ENCODE measurements at places on chromosomes 11 and 22. TPM values are rescaled to one million over a fixed set of nuclear protein-coding genes. Genes with fewer than 3 reads are reported as not detected.
A peak's percentile ranks its signal among the peaks of the same experiment; 100 is the strongest.

MIF gene
- 354 TPM for total RNA-seq

CADM1 gene
- total RNA-seq: 19.6 TPM

TTC36 gene
- total RNA-seq: 0.86 TPM

CDC42BPG gene
- total RNA-seq: 0.68 TPM

GRM5 gene
- not detected for total RNA-seq

MAP6 gene
- total RNA-seq: 3.0 TPM

PRG3 gene
- not detected for total RNA-seq

IL10RA gene
- total RNA-seq: not detected

SOX10 gene
- total RNA-seq: not detected

MMP13 gene
- total RNA-seq: 0.21 TPM

DNA sequence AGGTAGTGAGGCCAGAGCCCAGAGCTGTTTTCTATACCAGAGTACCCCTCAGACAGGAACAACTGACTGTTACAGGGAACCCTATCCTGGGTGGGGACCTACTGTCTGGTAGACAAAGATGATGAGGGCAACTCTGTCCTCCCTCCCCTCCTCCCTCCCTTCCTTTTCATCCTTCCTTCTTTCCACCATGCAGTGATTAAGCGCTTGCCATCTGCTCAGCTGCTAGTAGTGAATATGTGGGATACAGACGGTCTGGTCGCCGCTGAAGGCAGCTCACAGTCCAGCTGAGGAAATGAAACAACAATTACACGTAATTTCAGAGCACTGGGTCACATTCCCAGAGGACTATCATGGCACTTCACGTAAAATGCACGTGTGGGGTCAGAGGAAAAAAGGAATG is 597.1 kb downstream of the BUD13 start:
- H3K36me3 ChIP-seq: no peaks in the 10 kb centered on the region
- peaks cover 17% of the 10 kb centered on the region for H3K27me3 ChIP-seq
- H3K4me3 ChIP-seq: no peak overlapping the region
- peak; percentile 6 for DNase-seq
- H3K4me1 ChIP-seq: no peaks in the 10 kb centered on the region
- no peak overlapping the region for H3K27ac ChIP-seq

DNA sequence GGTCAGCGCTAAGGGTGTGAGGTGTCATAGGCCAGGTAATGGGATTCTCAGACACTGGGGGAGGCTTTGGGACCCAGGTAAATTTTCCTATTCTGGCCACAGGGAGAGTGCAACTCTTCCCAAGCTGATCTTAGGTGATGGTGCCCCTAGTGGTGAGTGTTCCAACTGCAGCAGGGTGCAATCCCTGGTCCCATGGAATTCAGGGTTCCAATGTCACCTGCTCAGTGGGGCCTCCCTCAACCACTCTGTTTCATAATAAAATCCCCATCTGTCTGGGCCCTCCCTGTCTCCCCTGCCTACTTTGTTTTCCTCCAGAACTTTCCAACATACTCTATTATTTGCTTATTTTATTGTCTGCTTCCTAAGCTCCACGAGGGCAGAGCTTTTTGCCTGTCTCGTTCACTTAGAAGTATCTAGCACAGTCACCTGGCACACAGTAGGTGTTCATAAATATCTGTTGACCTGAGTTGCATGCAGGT is 2.9 kb upstream of the SGSM1 start:
- H3K4me1 ChIP-seq: no peaks in the 10 kb centered on the region
- DNase-seq: no peak
- H3K4me3 ChIP-seq: no peak overlapping the region
- H3K27me3 ChIP-seq: peaks cover 20% of the 10 kb centered on the region
- no peaks in the 10 kb centered on the region for H3K36me3 ChIP-seq

- H3K4me3 ChIP-seq: no peak overlapping the region
- H3K36me3 ChIP-seq: no peaks in the 10 kb centered on the region
These were observed 18.9 kb upstream of the CARD18 start for GRCh38 chr11:105158436-105158835.

DNA sequence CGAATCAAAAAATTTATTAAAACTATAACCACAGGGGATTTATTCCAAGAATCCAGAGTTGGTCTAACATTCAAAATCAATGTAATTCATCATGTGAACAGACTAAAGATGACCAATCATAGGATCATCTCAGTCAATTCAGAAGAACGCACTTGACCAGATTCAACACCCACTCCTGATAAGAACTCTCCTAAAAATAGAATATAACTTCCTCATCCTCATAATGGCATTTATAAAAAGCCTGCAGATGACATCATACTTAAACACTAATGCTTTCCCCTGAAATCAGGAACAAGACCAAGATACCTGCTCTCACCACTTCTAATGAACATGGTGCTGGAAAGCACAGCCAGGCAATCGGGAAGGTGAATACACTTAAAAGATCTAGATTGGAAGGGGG is 10.5 kb upstream of the MUC2 start:
- H3K4me3 ChIP-seq: no peak overlapping the region
- H3K27ac ChIP-seq: no peak overlapping the region
- no peaks in the 10 kb centered on the region for H3K36me3 ChIP-seq
- DNase-seq: no peak

DNA sequence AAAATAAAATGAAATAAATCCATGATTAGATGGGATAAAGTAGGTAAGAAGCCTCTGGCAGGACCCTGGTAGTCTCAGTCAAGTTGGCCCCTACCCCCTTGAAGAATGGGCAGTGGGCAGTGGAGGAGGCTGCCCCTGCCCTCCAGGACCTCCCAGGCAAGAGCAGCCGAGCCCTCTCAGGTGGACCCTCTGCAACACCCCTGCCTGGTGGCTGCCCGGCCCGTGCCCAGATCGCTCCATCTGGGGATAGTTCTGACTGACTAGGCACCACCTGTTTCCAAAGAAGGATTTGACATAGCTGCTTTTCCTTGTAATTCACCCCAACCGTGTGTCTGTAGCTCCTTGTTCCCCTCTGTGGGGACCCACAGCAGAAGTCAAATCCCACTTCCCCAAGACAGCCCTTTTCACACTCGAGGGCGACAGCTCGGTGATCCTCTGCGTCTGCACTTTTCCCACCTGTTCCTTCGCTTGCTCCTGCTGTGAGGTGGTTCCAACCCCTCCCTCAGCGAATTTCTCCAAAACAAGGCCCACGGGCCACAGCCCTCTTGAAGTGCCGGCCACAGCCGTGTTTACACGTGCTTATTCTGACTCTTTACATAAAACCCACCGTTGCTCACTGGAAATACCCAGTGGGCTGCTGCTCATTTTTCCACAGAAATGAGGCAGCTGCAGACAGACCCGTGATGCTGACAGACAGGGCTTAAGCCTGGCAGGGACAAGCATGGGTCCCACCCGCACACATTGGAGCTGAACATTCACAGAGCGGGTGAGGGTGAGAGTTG is 5.5 kb upstream of the TMPRSS13 start:
- peaks cover 28% of the 10 kb centered on the region for H3K27me3 ChIP-seq
- no peak for DNase-seq
- H3K4me1 ChIP-seq: no peaks in the 10 kb centered on the region
- no peak overlapping the region for H3K27ac ChIP-seq
- no peaks in the 10 kb centered on the region for H3K36me3 ChIP-seq

DNA sequence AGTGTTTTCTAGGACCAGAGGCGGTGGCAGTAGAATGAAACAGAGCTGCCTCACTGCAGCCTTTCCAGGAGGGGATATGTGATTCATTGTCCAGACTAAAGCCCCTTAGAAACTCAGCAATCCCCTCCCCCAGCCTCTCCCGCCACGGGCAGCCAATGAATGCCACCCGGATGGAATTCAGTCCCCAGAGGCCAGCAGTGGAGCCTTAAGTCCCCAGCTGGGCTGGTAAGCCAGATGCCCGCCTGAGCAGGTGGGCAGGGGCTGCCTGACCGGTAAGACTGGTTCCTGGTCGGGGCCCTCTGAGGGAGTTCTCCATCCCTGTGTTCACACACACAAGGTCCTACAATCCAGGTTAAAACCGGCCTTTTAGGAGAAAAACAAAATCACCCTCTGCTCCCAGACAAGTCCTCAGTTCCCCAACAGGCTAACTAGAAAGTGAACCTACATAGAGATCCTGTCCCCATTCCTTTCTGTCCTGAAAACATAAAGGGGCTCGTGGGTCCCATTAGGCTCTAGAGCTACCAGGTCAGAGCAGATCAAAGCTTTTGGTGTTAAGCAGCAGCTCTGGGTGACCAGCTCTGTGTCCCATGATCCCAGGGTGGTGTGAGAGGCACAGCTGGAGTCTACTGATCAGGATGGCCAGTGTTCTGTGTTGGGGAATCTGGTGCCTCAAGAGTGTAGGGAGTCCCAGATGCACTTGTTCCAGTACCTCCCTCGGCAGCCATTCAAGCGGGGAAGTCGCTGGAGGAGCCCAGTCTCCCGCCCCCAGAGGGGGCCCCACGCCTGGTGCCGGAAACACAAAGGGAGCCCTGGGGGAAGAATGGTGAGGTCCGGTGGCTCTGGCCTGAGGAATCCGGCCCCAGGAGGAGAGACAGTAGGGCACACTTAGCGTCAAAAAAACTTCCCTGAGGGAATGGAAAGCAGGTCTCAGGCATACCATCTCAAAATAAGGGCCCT is 2.6 kb downstream of the PATZ1 start:
- H3K4me3 ChIP-seq: peak overlapping the region; percentile 74
- peaks cover 19% of the 10 kb centered on the region for H3K36me3 ChIP-seq
- H3K4me1 ChIP-seq: peaks cover 51% of the 10 kb centered on the region
- H3K27me3 ChIP-seq: no peaks in the 10 kb centered on the region

DNA sequence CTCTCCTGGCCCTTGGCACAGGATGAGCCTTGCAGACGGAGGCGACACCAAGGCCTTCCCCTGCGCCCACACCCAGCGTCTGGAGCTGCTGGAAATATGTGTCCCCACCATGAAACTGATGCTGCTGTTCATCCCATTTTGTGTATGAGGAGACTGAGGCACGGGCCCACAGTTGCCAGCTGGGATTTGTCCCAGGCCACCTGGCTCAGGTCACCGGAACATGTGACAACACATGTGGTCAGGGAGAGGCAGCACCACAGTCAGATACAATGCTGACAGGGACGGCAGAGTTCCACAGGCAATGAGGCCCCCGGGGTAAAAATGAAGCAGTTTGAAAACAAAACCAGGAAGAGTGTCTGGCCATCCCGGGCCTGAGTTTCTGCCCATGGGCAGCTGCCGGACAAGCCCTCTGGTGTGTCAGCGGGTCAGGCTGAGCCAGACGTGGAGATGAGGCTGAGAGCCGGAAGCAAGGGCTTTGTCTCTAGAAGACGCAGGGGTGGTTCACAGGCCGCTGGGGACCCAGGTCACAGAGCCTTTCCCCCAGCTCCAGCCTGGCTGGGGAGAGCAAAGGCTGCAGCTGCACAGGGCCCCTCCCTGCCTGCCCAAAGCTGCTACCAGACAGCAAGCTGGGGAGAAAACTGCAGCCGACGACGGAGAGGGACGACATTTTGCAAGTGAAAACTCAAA is 80.7 kb downstream of the CDKN1C start:
- H3K27me3 ChIP-seq: peaks cover 28% of the 10 kb centered on the region
- H3K4me1 ChIP-seq: peaks cover 6% of the 10 kb centered on the region
- no peak overlapping the region for H3K4me3 ChIP-seq
- H3K27ac ChIP-seq: peak overlapping the region; percentile 44

- no peaks in the 10 kb centered on the region for H3K27me3 ChIP-seq
- H3K4me1 ChIP-seq: peaks cover 6% of the 10 kb centered on the region
- H3K4me3 ChIP-seq: no peak overlapping the region
- DNase-seq: no peak
- H3K27ac ChIP-seq: no peak overlapping the region
- peaks cover 22% of the 10 kb centered on the region for H3K36me3 ChIP-seq
These were observed 10.5 kb downstream of the COA4 start for GRCh38 chr11:73866095-73866579.

- no peaks in the 10 kb centered on the region for H3K27me3 ChIP-seq
- H3K4me3 ChIP-seq: no peak overlapping the region
- peaks cover 44% of the 10 kb centered on the region for H3K4me1 ChIP-seq
- no peaks in the 10 kb centered on the region for H3K36me3 ChIP-seq
- no peak overlapping the region for H3K27ac ChIP-seq
These were observed 16.3 kb upstream of the CTSD start for GRCh38 chr11:1779806-1780699.

- H3K27me3 ChIP-seq: no peaks in the 10 kb centered on the region
- no peaks in the 10 kb centered on the region for H3K36me3 ChIP-seq
- peak overlapping the region; percentile 93 for H3K27ac ChIP-seq
- no peak overlapping the region for H3K4me3 ChIP-seq
These were observed 85.4 kb downstream of the MTNR1B start for GRCh38 chr11:93054881-93055280.

GRCh38 chr11:44840521-44841251 is 110.0 kb downstream of the TP53I11 start:
- H3K4me3 ChIP-seq: no peak overlapping the region
- peaks cover 4% of the 10 kb centered on the region for H3K36me3 ChIP-seq

GRCh38 chr11:14125529-14125928 is 163.0 kb downstream of the SPON1 start:
- no peaks in the 10 kb centered on the region for H3K36me3 ChIP-seq
- no peaks in the 10 kb centered on the region for H3K4me1 ChIP-seq
- no peak overlapping the region for H3K4me3 ChIP-seq
- peaks cover 4% of the 10 kb centered on the region for H3K27me3 ChIP-seq
- H3K27ac ChIP-seq: no peak overlapping the region

GRCh38 chr11:105361651-105362050 is 222.1 kb upstream of the CARD18 start:
- DNase-seq: no peak
- no peak overlapping the region for H3K27ac ChIP-seq
- H3K27me3 ChIP-seq: peaks cover 4% of the 10 kb centered on the region
- H3K4me3 ChIP-seq: no peak overlapping the region

DNA sequence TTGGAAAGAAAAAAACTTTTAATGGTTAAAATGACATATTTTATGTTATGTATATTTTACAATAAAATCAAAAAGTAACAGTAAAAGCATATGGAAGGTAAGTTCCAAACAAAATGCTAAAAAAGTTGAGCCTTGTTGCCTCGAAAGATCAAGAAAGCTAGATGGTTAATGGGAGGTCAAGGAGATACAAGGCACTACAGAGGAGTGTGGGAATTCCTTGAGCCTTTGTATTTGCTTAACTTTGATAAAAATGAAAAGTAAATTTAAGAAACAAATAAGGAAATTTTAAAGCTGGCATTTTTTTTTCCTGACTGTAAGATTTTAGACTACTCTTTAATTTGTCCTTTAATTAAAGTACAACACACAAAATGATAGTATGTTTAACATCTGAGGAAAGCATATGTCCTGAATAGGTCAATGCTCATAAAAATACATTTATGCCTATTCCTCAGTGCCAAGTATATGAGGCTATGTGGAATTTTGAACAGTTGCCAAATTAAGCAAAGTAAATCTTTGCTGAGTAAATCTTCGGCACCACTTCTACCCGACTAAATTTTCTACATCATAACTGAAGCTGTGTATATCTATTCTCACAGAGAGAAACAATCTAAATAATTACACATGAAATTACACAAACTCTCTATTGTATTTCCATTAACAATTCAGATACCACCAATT is 108.8 kb downstream of the TTC28 start:
- H3K27ac ChIP-seq: no peak overlapping the region
- peaks cover 7% of the 10 kb centered on the region for H3K36me3 ChIP-seq
- H3K4me1 ChIP-seq: peaks cover 12% of the 10 kb centered on the region
- no peak for DNase-seq
- no peaks in the 10 kb centered on the region for H3K27me3 ChIP-seq

- no peaks in the 10 kb centered on the region for H3K27me3 ChIP-seq
- DNase-seq: no peak
- H3K4me1 ChIP-seq: peaks cover 15% of the 10 kb centered on the region
These were observed at the start of gene MS4A4A for GRCh38 chr11:60280412-60280811. Gene MS4A4A, plus strand, starts transcription at chr11:60280666. Its CDS starts 10 bp downstream, at chr11:60280676.

GRCh38 chr11:120031156-120031555 is 106.8 kb downstream of the TRIM29 start:
- H3K4me3 ChIP-seq: no peak overlapping the region
- H3K4me1 ChIP-seq: no peaks in the 10 kb centered on the region
- peaks cover 2% of the 10 kb centered on the region for H3K27me3 ChIP-seq

- H3K4me3 ChIP-seq: no peak overlapping the region
- H3K4me1 ChIP-seq: peaks cover 30% of the 10 kb centered on the region
- H3K27me3 ChIP-seq: no peaks in the 10 kb centered on the region
- no peak for DNase-seq
- H3K36me3 ChIP-seq: no peaks in the 10 kb centered on the region
These were observed 19.4 kb downstream of the SUSD2 start for GRCh38 chr22:24200619-24201212.
